BJ (cell line): ENCODE measurements at places on chromosomes 4 and X.

- no peak for DNase-seq
Observed at GRCh38 chrX:49956313-49956712, 33.9 kb downstream of the CLCN5 start.

- DNase-seq, result no peak
Observed at GRCh38 chr4:174012886-174013259, 270.6 kb downstream of the FBXO8 start.

DNA sequence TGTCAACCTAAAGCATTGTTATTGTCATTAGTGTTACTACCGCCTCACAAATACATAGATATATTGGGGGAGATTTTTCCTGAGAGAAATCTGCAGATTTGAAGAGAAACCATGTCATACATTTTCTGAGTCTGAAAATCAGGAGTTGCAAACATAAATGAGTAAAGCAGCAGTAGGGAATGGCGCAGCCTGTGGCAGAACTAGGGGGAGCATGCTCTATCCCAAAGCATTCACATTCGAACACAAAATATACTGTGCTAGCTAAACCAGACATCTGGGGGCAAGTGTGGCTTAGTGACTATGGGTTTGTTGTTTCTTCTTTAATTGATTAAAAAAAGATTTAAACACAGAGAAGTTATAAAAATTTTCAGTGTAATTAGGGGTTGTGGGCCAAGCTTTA, 83.2 kb downstream of the CPE start:
- DNase-seq, result no peak

- DNase-seq, result no peak
Observed at GRCh38 chrX:29090811-29091210, 503.6 kb downstream of the IL1RAPL1 start.
